ENCODE measurements at places on chromosomes 2 and 18.

GRCh38 chr2:100394111-100394641 is 23.3 kb downstream of the CHST10 start:
- no peak for DNase-seq

- peak; percentile 48 for DNase-seq
These were observed 16.0 kb upstream of the TBR1 start for GRCh38 chr2:161400076-161400475.

DNA sequence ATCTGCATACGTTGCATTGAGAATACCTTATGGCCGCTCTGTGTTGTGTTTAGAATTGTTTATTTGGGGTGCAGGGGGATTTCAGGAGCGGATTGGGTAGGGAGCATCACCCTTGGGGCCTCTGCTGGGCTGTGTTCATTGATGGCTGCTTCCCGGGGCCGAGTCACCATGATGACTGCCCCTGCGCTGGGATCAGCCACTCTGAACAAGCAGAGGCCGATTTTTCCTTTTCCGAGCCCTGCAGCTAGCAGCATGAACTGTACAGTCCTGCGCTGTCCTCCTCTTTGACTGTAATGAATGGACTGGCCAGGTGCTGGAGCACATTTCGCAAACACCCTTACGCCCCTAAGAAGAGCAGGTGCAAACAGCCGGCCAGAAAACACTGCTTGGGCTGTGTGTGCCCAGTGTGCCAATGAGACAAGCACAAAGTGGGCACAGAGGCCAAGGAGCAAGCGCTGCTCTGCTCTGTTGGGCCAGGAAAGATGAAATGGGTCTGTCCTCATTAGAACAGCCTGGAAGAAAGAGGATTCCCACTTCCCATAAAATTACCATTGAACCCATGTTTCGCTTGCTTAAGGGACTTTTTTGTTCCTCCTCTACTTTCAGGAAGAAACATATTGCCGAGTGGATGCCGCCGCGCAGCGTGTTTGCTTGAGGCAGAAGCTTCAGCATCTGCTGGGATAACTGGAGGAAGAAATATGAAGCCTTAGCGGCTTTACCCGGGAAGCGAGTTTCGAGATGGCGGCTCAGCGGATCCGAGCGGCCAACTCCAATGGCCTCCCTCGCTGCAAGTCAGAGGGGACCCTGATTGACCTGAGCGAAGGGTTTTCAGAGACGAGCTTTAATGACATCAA is 82.7 kb downstream of the SH3BP4 start:
- DNase-seq: no peak

- peak; percentile 70 for DNase-seq
These were observed 33.6 kb downstream of the PLCL1 start for GRCh38 chr2:197838036-197838435.

- DNase-seq: no peak
These were observed 40.3 kb downstream of the ARMC9 start for GRCh38 chr2:231238689-231239088.

GRCh38 chr2:2681711-2682251 is 350.7 kb upstream of the MYT1L start:
- DNase-seq: no peak

- no peak for DNase-seq
These were observed 100.4 kb downstream of the AFF3 start for GRCh38 chr2:100041946-100042345.

Measured in GM23248 (cell line).